ENCODE measurements at places on chromosomes 3 and 15.

GRCh38 chr15:69983696-69984265 is 113.9 kb downstream of the TLE3 start:
- DNase-seq = no peak

DNA sequence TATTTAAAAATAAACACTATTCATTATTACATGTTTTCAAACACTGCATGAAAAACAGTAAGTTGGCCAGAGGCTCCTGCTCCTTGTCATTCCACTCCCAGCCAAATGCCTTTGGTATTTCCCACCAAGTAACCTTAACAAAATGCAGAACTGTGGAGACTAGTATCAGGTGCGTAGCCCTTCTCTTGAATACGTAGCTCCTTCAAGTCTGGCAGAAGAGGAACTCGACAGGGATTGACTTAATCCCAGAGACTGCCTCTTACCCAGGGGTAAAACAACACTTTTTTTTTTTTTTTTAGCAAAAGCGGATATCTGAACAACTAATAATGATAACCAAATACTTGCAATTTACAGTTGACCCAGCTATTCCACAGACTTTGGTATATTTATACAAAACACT is 738 bp downstream of the COMMD2 start:
- no peak for DNase-seq

DNA sequence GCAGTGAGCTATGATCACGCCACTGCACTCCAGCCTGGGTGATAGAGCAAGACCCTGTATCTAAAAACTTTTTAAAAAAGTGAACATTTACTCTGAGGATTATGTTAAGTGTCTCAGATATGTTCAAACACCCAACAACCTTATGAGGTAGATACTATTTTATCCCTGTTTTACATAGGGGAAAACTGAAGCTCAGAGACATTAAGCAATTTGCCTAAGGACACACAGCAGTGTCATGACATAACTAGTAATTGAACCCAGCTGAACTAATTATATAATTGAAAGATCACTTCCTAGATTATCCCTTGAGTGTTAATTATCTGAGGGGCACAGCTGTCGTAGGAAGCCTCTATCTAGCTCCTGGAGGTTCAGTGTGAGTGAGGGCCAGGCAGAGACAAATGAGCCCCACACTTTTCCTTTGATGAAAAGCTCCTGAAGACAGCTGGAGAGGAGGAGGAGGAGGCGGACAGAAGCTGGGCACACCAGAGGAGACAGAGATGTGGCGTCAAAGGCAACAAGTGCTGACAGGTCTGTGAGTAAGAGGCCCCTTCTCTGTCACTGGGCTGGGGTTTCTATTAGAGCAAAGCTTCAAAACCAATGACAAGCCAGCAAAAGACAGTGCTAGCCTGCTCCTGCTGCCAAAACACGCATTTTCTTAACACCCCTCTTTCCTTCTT is 20.5 kb downstream of the TRH start:
- DNase-seq = no peak

GRCh38 chr3:149657926-149658743 is at the start of gene WWTR1:
Gene WWTR1, minus strand, starts transcription at chr3:149658025. Its CDS starts 719 bp downstream, at chr3:149657306.
- DNase-seq = peak; percentile 87

DNA sequence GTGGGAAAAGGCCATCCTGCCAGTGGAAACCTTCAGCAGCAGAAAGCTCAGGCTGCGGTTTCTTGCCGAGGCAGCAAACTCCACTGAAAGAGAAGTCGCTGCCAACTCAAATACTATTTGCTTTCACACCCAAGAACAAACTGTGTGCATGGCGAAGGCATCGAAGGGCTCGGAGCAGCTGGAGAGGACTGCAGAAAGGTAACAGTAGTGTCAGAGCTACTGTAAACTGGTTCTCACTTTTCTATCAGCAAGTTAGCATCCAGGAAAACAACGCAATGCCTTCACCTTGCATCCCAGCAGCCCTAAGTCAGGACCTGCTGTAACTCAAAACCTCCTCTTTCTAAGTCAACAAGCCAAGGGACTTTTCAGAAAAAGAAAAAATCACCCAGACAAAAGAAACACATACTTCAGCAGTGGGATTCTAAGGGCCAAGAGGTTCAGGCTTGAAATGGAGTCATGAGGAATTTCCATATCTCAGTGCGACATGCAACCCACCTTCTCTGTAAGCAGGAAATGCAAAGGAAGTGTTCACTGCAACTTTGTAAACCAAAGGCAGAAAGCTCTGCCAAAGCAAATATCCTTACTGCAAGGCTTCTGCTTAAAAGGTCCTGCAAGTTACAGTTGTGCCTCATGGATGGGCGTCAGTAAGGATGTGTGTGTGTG is 193.5 kb downstream of the FOXP1 start:
- DNase-seq = peak; percentile 29

DNA sequence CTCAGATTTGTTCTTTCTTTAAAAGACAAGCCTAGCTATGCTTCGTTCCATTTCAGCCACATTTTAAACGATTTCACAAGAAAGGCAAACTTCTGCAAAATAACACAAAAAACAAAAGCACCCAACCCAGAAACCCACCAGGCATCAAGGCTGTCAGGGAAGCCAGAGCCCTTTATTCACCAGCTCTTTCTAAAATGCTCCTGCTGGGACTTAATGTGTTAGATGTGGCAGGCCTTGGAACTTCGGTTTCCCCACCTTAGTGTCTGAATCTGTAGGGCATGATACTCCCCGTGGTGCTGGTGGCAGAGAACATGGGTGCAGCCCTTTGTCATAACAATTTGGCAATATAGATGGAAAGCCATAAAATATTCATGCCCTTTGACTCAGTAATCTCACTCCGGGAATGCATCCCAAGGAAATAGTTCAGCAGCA is 56.8 kb upstream of the LCTL start:
- no peak for DNase-seq

GRCh38 chr3:33004961-33005360 is 53.5 kb downstream of the CCR4 start:
- DNase-seq = no peak

DNA sequence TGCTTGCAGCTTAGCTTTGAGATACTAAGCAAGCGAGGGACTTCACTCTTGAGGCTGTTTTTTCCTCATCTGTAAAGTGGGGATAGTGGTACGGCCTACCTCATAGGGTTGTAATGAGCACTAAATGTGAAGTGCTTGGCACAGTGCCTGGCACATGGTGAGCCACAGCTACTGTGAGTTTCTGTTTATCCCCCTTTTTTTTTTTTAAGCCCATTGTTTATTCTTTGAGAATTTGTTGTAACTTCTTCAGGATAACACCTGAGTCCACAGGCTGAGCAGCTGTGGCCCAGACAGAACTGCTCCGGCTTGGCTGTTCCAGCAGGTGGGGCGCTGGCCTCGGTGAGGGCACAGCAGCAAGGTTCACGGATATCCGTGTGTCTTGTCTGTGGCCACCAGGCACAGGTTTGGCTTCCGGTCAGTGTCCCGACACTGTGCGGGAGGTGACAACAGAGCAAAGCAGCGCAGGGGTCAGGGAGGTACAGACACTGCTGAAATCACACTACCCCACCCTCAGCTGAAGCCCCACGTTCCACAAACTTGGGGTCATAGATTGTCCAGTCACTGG is 7.3 kb upstream of the ISG20 start:
- no peak for DNase-seq

DNA sequence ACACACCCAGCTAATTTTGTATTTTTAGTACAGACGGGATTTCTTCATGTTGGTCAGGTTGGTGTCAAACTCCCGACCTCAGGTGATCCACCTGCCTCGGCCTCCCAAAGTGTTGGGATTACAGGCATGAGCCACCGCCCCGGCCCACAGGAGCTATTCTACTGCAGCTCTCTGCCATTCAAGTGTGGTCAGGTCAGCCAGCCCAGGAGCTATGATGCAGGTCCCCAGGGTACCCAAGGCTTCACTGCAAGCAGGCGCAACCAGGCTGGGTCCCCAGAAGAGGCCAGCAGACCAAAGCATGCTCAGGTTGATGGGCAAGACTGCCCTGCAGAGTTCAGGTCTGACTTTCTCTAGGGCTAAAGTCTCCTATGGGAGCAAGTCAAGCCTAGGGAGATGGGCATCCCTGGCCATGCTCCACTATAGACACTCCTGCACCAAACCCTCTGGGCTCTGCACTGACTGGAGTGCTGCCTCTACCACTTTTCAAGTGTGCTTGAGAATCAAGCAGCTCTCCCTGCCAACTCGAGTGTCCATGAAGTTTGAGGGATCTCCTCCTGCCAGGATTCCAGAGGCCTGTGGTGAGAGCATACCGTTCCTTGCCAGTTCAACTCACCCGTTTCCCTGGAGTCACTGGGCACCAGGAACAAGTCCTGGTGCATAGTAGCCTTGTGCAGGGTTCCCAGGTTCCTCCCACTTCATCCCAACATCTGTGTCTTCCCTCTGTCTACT is 30.9 kb downstream of the MYO9A start:
- DNase-seq = no peak

- no peak for DNase-seq
Measured at GRCh38 chr3:71254281-71255057, 329.1 kb downstream of the FOXP1 start.

DNA sequence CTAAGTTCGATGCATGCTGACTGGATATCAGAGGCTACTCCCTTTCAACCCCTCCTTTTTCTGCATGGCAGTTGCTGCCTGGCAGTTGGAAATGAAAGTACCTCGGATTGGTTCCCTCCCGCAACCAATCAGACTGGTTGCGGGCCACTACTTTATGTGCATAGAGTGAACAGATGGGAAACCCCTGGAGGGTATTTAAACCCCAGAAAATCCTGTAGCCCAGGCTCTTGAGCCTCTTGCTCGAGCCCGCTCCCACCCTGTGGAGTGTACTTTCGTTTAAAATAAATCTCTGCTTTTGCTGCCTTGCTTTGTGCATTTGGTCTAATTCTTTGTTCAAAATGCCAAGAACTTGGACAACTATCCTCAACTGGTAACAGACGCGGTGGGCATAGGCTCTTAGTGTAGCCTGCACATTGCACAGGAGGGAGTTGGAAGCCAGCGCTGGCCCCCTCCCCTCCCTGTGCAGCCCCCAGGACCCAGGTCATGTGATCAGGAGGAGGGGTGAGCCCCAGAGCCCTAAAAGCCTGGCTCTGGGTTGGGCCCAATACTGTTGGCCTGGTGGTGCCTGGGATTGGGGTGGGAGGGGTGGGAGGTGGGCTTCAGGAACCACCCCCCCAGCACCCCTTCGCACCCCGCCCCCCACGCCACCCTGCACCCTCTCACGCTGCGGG is 26.8 kb downstream of the RHCG start:
- no peak for DNase-seq

- no peak for DNase-seq
Measured at GRCh38 chr3:49636883-49637609, 37.1 kb upstream of the APEH start.

DNA sequence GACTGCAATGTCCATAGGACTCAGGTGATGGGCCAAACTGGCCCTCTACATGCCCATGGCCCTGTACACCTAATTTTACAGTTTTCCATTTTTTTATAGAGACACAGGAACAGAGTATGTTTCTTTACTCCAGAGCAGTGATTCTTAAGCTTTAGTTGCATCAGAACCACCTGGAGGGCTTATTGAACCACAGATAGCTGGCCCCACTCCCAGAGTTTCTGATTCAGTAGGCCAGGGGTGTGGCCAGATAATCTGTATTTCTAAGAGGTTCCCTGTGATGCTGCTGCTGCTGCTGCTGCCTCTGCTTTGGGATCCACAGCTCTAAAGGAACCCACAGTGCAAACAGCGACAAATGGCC is 5.1 kb downstream of the RBP1 start:
- peak; percentile 25 for DNase-seq

DNA sequence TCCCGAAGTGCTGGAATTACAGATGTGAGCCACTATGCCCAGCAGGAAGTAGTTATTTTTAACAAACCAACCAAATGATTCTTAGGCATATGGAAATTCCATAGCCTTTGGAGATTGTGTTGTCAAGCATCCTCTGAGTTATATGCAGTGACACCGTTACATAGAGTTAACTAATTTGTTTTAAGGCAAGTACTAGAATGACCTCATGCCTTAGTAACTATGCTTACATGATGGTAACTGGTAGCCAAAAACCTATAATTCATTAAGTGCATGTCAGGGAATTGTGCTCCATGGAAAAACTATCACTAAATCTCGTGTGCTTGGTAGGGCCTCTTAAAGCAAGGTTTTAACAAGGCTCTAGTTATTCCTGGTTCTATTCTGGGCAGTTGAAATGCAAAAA is 392.8 kb downstream of the TUSC7 start:
- no peak for DNase-seq

DNA sequence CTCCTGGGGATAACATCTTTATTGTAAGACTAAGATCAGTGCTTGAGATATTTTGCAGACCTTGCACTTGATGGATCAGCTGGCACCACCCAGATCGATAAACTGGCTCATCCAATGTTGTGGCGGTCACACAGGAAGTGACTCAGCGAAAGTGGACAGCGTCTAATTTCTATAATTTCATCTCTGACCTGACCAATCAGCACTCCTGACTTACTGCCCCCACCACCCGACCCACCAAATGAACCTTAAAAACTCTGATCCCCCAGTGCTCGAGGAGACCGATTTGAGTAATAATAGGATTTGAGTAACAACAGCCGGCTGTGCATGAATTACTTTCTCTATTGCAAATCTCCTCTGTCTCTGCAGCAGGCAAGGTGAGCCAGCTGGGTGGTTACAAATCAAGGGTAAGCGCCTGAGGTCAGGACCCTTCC is 62.7 kb upstream of the RNU6-1 start:
- no peak for DNase-seq

DNA sequence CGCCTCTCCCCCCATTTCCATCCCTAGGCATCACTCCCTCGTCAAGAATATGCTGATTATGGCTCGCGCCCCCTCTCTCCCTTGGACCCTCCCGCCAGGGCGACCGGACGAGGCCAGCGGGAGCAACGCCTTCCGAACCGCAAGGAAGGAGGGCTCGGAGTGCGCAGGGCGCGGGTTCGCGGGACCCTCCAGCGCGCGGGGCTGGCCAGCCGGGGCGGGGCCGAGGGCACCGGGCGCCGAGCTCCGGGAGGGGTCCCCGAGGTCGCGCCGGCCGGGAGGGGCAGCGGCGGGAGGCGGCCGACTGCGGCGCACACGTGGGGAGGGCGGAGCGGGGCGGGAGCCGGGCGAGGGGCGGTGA is 483 bp downstream of the EHD4 start:
- no peak for DNase-seq

- DNase-seq = peak; percentile 41
Measured at GRCh38 chr15:70486451-70487386, 276.6 kb downstream of the UACA start.

- peak; percentile 96 for DNase-seq
Measured at GRCh38 chr15:90352107-90352893, at the start of gene ZNF774. Gene ZNF774, plus strand, starts transcription at chr15:90352284. Its CDS starts 2,377 bp downstream, at chr15:90354661.

DNA sequence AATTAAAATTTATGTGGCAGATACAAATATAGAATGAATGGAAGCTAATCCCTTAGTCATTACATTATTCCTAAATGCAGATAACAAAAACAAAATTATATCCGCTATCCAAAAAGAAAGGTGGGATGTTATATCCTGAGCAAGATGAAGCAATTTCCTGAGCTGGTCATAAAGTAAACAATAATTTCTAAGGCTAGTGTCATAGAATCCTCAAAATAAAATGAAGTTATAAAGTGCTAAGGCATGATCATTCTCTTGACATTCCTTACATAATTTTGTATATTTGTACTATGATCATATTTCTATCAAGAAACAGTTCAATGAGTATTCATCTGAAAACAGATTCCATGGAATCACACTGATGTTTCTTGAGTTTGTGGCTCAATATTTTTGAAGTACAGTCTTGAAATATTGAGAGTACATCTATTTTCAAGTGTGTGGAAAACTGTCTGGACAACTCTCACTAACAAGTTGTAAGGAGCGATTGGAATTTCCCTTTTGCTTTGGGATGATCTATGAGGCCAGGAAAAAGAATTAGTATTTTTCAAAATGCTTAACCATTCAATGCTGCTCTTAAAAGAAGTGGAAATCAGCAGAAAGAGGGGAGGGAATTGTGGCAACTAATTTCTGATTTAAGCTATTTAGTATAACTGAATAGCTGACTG is 92.4 kb downstream of the ABI3BP start:
- DNase-seq = no peak

- no peak for DNase-seq
Measured at GRCh38 chr3:81837071-81837593, 75.7 kb upstream of the GBE1 start.
